ENCODE measurements at places on chromosomes 3 and 15. TPM values are rescaled to one million over a fixed set of nuclear protein-coding genes. Genes with fewer than 3 reads are reported as not detected.

- H3K27ac ChIP-seq: no peak overlapping the region
- peaks cover 4% of the 10 kb centered on the region for H3K27me3 ChIP-seq
Observed at GRCh38 chr3:157441102-157441624, 4.5 kb downstream of the PTX3 start.

DNA sequence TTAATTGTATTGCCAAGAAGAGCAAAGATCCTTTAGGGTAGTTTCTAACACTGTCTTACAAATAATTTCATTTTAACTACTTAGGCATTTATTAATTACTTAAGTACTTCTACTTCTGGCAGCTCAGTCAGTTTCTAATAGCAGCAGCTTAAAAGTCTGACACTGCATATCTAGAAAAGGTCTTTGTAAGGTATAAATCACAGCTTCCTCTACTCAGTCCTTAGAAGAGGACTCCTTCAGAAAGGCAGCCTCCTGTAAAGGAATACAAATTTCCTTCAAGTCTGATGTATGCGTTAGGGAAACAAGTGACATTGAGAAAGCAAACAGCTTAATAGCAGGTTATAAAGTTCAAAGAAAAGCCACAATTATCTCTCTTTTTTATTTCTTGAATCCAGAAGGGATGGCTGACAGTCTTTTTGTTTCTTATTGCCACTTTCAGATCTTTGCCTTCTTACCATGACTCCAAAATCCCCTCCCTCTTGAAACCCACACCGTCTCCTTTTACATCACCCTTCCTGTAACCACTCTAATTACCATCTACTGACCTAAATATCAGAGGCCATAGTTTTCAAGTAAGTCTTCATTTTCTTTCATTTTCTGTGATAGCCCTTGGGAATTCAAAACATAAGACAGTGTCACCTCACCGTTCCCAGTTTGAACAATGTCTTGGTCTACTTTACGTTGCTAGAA is 109.5 kb downstream of the CGGBP1 start:
- H3K4me1 ChIP-seq: no peaks in the 10 kb centered on the region
- H3K4me3 ChIP-seq: no peak overlapping the region
- no peak overlapping the region for H3K27ac ChIP-seq
- H3K36me3 ChIP-seq: no peaks in the 10 kb centered on the region

- H3K27me3 ChIP-seq: peaks cover 7% of the 10 kb centered on the region
- H3K36me3 ChIP-seq: no peaks in the 10 kb centered on the region
- DNase-seq: peak; percentile 53
- H3K4me3 ChIP-seq: peak overlapping the region; percentile 75
- H3K4me1 ChIP-seq: peaks cover 42% of the 10 kb centered on the region
Observed at GRCh38 chr15:40322531-40323238, 807 bp upstream of the INAFM2 start.

GRCh38 chr3:14275962-14276909 is 97.6 kb downstream of the LSM3 start:
- H3K27ac ChIP-seq: no peak overlapping the region
- no peak overlapping the region for H3K4me3 ChIP-seq
- no peaks in the 10 kb centered on the region for H3K36me3 ChIP-seq
- H3K4me1 ChIP-seq: no peaks in the 10 kb centered on the region
- DNase-seq: no peak

- no peaks in the 10 kb centered on the region for H3K36me3 ChIP-seq
- peak overlapping the region; percentile 78 for H3K4me3 ChIP-seq
- peak; percentile 44 for DNase-seq
Observed at GRCh38 chr3:195895078-195895860, 13.1 kb downstream of the TNK2 start.

GRCh38 chr15:80563372-80563997 is 131.6 kb upstream of the ABHD17C start:
- H3K27ac ChIP-seq: no peak overlapping the region
- DNase-seq: no peak
- peaks cover 6% of the 10 kb centered on the region for H3K4me1 ChIP-seq
- H3K27me3 ChIP-seq: no peaks in the 10 kb centered on the region

GRCh38 chr3:146574173-146574572 is 29.8 kb upstream of the PLSCR1 start:
- no peak overlapping the region for H3K27ac ChIP-seq
- DNase-seq: no peak
- no peak overlapping the region for H3K4me3 ChIP-seq
- H3K36me3 ChIP-seq: no peaks in the 10 kb centered on the region
- no peaks in the 10 kb centered on the region for H3K27me3 ChIP-seq
- no peaks in the 10 kb centered on the region for H3K4me1 ChIP-seq

DNA sequence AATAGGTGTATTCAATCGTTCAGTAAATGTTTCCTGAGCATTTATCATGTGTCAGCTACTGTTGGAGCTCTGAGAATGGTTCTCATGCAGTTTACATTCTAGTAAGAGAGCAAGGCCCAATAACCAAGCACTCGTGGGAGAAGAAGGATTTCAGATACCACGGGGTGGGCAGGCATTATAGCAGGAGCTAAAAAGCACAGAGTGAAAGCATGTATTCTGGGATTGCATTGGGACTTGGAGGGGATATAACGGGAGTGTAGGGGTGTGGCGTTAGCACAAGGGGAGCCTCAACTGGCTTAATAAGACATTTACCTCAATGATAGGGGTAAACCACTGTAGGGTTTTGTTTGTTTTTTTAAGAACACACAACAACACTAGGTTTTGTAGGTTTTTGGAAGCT is 1.6 kb upstream of the SIAH2 start:
- H3K36me3 ChIP-seq: no peaks in the 10 kb centered on the region
- peak overlapping the region; percentile 99 for H3K27ac ChIP-seq
- no peak for DNase-seq

The CHDH gene
- polyA plus RNA-seq: 42.9 TPM

The OXSR1 gene
- 25.9 TPM for polyA plus RNA-seq

The C2CD4A gene
- polyA plus RNA-seq: not detected

The EPHB3 gene
- polyA plus RNA-seq: 0.01 TPM

The CCR9 gene
- not detected for polyA plus RNA-seq

The TRPC1 gene
- polyA plus RNA-seq: 12.2 TPM

The TICRR gene
- polyA plus RNA-seq: 4.1 TPM

The GPX1 gene
- polyA plus RNA-seq: 168 TPM

Data from HepG2 (cell line).